ENCODE measurements at places on chromosomes 16 and 17. TPM values are rescaled to one million over a fixed set of nuclear protein-coding genes. Genes with fewer than 3 reads are reported as not detected.
A peak's percentile ranks its signal among the peaks of the same experiment; 100 is the strongest.

MED1 gene
- polyA plus RNA-seq: 33.0 TPM

GRCh38 chr16:51359141-51359955, 208.3 kb upstream of the SALL1 start:
- DNase-seq: peak; percentile 14

PAFAH1B1 gene
- polyA plus RNA-seq: 85.1 TPM

DNA sequence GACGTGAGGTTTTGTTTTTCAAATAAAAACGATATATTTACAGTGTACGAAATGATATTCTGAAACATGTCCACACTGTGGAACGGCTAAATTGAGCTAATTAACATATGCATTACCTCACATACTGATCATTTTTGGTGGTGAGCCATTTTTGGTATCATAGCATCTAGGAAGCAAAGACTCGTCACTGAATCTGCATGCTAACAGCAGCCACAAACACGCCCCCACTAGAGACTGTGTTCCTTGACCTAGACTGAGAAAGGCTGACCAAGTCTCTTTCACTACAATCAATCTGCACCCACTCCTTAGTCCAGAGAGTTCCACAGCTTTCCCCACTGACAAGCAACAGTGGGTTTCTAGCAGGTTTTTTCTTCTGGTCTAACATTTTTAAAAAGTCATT, 29.5 kb downstream of the NPLOC4 start:
- no peak for DNase-seq

DNA sequence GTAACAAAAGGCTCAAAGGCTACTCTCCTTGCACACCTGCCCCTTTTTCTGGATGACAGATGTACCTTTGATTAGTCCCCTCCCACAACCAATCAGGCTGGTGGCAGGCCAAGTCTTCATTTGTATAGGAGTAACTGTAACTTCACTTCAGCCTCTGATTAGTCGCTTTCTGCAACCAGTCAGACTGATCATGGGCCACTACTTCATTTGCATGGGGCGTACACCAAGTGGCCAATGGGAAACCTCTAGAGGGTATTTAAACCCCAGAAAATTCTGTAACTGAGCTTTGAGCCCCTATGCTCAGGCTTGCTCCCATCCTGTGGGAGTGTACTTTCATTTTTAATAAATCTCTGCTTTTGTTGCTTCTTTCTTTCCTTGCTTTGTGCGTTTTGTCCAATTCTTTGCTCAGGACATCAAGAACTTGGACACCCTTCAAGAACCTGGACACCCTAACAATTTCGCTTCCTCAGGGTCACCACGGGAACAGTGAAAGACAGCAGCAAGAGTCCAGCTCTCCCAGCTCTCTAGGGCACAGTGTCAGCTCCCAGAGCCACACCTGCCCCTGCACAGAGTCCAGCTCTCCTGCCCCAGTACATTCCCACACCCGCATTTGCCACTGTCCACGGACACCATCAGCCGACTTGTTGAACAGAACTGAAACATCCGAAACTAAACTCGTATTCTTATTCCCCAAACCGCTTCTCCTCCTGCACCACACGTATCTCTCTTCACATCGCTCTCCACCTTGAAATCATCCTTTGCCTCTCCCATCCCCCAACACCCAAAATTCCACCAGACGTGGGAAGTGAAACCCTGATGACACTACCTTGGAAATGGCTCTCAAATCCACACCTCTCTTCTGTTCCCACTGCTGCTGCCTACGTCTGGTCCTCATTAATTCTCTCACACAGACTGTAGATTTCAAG, 53.4 kb downstream of the ABCC12 start:
- no peak for DNase-seq

DNA sequence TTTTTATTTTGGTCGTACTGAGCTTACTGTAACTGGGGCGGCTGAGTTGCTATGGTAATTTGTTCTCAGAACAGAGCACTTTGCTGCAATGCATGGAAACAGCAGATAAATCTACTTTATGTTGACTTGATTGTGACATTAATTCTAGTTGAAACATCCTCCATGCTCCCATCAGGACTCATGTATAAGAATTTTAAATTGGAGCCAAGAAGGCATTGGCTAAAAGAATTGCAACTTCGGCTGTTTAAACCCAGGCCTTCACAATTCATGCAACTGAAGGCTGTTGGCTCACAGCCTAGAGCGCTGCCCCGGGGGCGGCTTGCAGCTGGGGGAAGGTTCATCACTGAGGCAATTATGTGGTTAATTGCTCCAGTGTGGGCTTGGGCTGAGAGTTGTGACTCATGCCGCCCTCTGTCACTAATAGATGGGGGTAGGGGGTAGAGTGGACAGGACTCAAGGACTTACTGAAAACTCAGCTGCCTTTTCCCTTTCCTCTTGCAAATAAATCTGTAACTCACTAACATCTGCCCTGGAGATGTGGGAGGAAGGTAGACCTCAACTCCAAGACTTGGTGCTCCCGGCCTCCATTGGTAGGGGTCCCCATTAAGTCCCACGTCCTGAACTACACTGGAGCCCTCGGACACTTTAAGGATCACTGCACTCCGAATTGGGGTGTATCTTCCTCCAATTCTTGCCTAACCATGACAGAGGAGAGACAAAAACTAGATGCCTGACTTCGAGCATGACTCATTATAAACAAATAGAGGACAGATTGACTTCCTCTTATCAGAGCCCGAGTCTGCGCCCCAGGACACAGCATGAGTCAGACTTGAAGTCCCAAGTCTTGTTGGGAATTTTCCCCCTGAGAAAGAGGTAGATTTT, 37.5 kb downstream of the ERCC4 start:
- DNase-seq: peak; percentile 87

PLK1 gene
- polyA plus RNA-seq: 8.0 TPM

DNA sequence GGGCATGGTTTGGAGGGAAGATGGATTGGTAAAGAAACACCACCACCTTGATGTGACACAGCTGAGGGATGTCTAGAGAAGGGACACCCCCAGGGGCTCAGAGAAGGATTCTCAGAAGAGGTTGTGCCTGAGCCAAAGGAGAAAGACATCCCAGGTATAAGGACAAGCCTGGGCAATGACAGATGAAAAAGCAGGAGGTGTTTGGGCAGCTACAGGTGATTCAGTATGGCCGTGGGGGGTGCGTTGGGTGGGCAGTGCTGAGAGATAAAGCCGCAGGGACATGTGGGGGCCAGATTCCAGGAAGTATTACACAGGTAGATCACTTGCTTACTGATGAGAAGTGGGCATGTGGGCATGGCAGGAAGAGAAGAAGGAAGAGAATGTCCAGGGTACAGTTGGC, 7.0 kb downstream of the TMEM95 start:
- no peak for DNase-seq

GRCh38 chr17:8459831-8460230, 24.1 kb downstream of the NDEL1 start:
- no peak for DNase-seq

- no peak for DNase-seq
Measured at GRCh38 chr17:67479148-67479547, 102.1 kb downstream of the PITPNC1 start.

GRCh38 chr17:28178800-28179199, 136.3 kb downstream of the NLK start:
- DNase-seq: no peak

ALOX15 gene
- polyA plus RNA-seq: 0.38 TPM

DNA sequence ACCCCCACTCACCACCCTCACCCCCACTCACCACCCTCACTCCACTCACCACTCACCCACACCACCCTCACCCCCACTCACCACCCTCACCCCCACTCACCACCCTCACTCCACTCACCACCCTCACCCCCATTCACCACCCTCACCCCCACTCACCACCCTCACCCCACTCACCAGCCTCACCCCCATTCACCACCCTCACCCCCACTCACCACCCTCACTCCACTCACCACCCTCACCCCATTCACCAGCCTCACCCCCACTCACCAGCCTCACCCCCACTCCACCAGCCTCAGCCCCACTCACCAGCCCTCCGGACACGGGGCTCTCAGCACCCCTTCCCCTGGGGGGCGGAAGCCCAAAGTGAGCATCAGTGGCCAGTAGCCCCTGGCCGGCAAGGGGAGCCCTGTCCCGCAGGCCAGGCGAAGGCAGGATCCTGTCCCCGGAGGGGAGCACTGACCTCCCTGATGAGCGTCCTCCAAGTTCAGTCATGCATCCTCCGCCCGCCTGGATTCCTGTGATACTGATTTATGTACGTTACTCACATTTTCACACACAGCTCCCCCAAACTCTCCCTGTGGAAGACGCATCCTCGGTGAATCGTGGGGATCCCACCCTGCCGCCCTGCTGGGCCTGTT, 18.0 kb upstream of the C1QTNF8 start:
- no peak for DNase-seq

- no peak for DNase-seq
Measured at GRCh38 chr16:66905633-66906539, 12.8 kb downstream of the CDH16 start.

CTF1 gene
- polyA plus RNA-seq: 10.0 TPM

DNA sequence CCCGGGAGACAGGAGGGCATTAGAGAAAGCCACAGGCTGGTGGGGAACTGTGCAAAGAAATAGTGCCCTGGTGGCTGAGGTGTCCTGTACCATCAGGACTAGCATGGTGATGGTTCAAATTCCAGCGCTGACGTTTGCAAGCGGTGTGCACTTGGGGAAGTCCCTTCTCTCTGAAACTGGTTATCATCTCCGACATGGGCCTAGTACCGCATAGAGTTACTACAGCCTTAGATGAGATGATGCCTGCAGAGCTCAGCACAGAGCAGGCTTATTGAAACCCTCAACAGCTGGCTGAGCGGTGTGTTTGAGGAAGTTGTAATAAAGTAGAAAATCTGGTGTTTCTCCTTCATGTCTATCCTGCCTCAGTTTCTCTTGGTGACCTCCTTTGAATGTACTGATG, 136.7 kb upstream of the WSCD1 start:
- no peak for DNase-seq

- no peak for DNase-seq
Measured at GRCh38 chr16:66903544-66904427, 14.9 kb downstream of the CDH16 start.

DNA sequence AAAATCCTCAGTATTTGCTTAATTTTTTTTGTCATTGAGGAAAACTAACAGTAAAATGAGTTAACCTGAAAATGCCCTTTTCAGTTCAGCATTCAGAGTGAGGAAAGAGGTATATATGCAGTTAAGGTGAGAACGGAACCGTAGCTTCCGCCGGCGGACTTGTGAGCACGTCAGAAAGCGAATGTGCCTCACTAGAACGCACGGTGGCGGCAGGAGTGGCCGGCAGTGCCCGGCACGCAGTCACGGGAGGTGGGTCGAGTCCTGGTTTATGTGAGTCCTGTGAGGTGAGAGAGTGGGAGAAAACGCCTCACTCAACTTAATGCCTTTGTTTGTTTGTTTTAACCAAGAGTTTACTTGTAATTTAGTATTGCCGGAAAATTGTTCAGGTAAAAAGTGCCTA, 6.1 kb downstream of the SEC14L1 start:
- no peak for DNase-seq

LITAFD gene
- polyA plus RNA-seq: not detected

NPIPA8 gene
- polyA plus RNA-seq: 28.3 TPM
